ENCODE measurements at places on chromosomes 5 and 9. TPM values are rescaled to one million over a fixed set of nuclear protein-coding genes. Genes with fewer than 3 reads are reported as not detected.

DNA sequence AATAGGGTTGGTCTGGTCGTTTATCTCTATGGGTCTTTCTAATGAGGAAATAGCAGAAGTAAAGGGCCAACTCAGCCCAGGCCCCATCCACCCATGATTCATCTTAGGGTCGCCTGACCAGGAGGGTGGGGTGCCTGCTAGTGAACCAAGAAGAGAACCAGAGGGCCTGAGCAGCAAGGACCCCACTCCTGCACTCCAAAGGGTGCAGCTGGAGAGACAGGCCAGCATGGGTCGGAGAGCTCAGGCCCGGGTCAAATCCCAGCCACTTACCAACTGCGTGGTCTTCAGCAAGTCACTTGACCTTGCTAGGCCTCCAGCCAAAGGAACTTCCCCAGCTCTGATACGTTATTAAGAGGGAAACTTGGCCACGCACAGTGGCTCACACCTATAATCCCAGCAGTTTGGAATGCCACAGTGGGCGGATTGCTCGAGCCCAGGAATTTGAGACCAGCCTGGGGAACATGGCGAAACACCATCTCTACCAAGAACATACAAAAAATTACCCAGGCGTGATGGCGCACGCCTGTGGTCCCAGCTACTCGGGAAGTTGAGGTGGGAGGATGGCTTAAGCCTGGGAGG, 4.3 kb downstream of the BBLN start:
- no peak for DNase-seq

- DNase-seq: no peak
Observed at GRCh38 chr9:93025736-93026135, 32.8 kb upstream of the SUSD3 start.

GRCh38 chr5:99835791-99836190, 699.4 kb upstream of the FAM174A start:
- no peak for DNase-seq

DNA sequence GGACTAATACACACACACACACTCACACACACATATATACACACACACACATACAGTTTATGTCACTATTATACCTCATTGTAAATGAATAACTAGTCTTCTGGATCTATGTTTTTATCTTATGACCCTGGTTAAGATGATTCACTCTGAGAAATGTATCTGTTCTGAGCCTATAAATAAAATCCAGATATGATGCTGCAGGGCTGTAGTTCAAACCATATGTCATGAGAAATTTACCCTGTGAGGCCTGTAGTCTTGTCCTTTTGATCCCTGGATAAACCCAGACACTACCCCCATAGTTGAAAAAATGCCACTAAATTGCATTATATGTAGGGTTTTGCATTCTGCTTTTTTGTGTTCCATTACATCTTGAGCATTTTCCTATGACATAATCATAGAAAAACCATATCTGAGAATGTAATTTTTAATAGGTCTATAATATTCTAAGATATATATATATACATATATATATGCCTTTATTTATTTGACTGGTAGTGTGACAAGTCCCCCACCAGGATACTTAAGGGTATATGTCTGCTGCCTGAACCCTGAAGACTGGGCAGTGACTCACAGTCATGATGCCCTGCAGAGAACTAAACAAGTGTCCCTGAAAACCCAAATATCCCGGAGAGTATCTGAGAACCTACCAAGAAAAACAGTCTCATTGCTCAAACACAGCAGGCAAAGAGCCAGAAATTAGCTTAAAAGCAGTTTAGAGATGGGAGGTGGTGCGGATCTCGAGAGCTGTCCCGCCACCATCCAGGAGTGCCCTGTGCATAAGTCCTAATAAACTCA, 18.4 kb upstream of the ALDOB start:
- no peak for DNase-seq

DNA sequence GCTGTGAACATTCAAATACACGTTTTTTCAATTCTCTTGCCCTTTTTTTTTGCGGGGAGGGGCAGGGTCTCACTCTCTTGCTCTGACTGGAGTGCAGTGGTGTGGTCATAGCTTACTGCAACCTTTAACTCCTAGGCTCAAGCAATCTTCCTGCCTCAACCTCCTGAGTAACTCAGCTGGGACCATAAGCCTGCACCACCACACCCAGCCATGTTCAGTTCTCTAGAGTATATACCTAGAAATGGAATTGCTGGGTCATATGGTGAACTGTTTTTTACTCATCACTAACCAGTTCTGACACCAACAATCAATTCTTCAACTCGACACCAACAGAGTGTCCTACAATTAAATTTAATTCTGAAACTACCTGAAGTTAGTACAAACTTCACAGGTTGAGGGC, 85.5 kb upstream of the ZNF169 start:
- DNase-seq: no peak

DNA sequence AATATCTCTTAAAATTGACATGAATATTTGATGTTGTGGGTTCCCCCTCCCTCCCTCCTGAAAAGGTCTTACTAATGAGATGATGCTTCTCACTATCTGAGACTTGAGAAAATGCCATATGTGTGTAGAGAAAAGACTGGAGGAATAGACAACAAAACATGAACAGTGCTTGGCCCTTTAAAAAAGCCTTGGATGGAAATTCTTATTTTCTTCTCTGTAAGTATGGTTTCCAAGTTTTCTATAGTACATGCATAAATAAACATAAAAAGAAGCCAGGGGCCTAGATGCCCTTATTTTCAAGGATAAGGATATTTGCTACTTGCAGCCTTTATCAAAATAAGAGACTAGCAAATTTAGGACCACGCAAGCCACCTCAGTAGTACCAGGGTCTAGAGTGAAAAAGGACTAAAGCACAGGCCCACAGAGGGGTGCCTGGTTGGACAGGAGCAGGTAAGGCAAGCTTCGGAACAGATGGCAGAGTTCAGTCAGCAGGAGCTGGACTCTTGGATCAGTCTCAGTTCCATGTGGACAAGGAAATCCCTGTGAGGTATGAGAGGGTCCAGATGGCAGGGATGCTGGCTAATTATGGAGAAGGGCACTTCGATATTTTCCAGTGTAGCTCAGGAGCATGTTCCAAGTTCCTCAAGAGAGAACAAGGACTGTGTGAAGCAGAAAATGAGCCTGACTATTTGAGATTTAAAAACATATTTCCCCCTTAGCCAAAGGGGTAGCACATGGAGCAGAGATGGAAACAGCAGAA, 4.6 kb upstream of the ANP32B start:
- DNase-seq: peak; percentile 40

DNA sequence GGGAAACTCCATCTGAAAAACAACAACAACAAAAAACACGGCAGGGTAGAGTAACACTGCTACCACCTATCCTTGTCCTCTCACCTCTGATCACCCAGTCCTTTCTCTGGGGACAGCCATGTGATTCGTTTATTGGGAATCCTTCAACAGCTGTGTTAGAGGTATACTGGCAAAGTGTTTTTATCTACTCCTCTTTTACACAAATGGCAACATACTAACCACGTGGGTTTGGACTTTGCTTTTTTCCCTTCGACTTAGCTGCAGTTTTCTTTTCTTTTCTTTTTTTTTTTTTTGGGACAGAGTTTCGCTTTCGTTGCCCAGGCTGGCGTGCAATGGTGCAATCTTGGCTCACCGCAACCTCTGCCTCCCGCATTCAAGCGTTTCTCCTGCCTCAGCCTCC, 11.2 kb upstream of the SET start:
- DNase-seq: no peak

DNA sequence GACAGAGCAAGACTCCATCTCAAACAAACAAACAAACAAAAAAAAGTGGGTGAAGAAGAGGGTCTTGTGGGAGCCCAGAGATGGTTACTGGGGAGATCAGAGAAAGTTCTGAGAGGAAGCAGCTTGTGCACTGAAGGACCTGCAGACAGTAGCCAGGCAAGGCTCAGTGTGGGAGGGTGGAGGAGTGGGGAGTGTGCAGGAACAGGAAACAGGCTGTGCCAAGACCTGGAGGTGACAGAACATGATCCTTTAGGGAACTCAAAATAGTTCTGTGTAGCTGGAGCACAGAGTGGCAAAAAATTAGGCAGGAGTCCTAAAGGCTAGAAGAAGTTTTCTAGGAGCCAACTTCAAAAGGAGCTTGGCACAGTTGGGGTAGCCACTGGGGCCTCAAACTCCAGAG, 19.2 kb upstream of the NANS start:
- DNase-seq: no peak

Gene SLC6A3
- 22.4 TPM for total RNA-seq

Gene C9orf57
- not detected for total RNA-seq

Gene ITGA1
- total RNA-seq: 0.96 TPM

- no peak for DNase-seq
Observed at GRCh38 chr9:126693428-126693944, 79.8 kb downstream of the LMX1B start.

All from glutamatergic neuron (in vitro differentiated cells).